ENCODE measurements at places on chromosomes 4 and X. TPM values are rescaled to one million over a fixed set of nuclear protein-coding genes. Genes with fewer than 3 reads are reported as not detected.
A peak's percentile ranks its signal among the peaks of the same experiment; 100 is the strongest.

- DNase-seq, result no peak
These were observed 33.0 kb downstream of the PRKX start for GRCh38 chrX:3680459-3680858.

- no peak for DNase-seq
These were observed 33.8 kb upstream of the SLAIN2 start for GRCh38 chr4:48307528-48307927.

DNA sequence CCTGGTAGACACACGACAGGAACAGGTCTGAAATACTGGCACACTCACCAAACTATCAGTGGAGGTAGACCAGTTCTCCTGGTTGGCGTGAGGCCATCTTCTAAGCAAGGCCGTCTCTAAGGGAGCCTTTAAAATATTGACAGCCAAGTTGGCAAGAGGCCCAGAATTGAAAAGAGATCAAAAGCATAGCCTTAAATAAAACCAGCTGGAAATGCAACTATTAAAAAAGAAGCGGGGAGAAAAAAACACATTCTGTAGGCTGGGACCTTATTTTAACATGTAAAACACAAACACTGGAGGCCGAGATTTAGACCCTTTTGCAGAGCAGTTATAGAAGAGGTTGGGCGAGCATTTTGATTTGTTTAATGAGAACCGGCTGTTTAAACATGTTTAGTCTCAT, 233.0 kb upstream of the CLNK start:
- DNase-seq, result no peak

DNA sequence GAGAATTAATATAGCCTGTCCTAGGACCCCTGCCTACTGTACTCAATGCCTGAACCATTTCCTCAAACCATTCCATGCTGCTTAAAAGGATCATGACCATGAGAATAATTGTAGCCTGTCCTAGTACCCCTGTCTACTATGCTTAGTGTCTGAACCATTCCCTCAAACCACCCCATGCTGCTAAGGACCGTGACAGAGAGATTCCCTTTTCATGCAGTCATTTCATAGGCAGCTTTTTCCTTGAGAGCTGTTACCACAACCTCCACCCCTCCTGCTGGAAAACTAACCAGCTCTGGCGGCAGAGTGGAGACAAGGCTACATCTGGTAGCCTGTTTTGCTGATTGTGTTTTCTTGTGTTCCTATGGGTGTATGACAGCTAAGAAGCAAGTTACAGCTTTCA, 174.9 kb upstream of the SMARCAD1 start:
- DNase-seq, result peak; percentile 36

DNA sequence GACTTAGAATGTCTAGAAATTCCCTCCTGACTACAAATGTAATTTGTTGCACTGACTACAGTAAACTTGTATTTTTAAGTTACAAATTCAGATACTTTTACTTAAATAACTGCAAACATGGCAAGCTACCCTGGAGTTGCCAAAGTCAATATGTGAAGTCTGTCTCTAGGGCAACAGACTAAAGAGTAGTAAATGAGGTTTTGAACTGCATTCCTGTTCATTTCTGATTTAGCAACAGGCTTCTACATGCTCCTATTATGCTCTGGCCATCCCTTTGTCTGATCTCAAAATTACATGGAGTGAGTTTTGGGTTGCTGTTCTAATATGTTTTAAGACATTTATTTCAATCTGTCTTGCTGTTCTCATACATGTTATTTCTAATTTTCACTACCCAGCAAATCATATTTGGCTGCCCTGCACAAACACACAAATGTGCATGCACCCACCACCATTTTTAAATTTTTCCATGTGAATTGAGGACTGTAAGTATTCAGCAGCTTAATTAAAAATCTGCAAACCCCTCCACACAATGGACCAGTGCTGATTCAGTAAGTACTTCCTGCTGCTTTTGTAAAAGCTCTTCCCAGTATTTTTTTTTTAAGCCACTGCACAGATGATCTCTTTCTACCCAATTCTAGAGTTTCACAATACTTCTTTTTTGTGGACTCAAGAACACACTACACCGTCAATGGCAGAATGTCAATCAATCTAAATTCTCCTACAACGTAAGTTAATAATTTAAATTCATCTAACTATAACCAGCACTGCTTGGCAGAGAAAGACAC, 26.7 kb downstream of the SH3RF1 start:
- DNase-seq, result no peak

DNA sequence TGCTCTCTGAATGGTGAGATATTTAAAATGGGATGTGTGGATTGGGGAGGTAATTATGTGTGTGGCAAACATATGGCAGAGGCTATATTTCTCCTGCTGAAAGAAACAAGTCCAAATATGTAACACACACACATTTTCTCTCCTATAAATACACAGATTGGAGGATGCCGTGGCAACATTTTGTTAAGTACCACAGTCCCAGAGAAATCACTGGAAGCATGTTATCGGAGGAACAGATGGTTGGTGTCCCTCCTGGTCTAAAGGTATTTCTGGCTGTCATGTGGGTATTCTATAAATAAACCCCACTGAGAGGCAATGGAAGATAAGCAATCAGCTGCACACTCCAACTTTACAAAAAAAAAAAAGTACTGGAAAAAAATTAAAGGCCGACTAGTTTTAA, 528.3 kb upstream of the BOD1L1 start:
- DNase-seq, result no peak

GRCh38 chr4:89572224-89572858, 264.6 kb downstream of the SNCA start:
- DNase-seq, result no peak

GRCh38 chr4:24594887-24595286, 10.5 kb upstream of the DHX15 start:
- no peak for DNase-seq

GRCh38 chrX:130280901-130281300, 12.2 kb upstream of the ZNF280C start:
- peak; percentile 38 for DNase-seq

GRCh38 chrX:25034889-25035288, 19.1 kb upstream of the ARX start:
- DNase-seq, result no peak

- no peak for DNase-seq
These were observed 727.6 kb upstream of the MAGEB2 start for GRCh38 chrX:29487714-29488113.

DNA sequence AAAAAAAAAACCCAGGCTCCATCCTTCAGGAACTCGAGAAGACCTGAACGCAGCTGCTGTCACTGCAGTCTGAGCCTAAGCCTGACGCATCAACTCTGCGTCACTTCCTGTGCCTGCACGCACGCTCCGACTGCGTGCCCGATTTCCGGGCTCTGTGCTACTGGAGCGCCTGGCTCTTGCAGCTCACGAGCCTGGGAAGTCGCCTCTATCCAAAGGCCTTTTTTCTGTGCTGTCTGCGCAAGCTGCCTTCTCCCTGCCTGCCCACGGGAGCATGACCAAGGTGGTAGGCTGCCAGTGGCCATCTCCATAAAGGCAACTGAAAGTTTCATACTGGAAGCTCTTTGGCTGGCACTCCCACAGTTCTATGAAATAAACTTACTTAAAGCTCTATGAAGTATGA, 9.9 kb upstream of the GASK1B start:
- peak; percentile 30 for DNase-seq

GRCh38 chr4:29304595-29304994, 1415.6 kb upstream of the PCDH7 start:
- no peak for DNase-seq

DNA sequence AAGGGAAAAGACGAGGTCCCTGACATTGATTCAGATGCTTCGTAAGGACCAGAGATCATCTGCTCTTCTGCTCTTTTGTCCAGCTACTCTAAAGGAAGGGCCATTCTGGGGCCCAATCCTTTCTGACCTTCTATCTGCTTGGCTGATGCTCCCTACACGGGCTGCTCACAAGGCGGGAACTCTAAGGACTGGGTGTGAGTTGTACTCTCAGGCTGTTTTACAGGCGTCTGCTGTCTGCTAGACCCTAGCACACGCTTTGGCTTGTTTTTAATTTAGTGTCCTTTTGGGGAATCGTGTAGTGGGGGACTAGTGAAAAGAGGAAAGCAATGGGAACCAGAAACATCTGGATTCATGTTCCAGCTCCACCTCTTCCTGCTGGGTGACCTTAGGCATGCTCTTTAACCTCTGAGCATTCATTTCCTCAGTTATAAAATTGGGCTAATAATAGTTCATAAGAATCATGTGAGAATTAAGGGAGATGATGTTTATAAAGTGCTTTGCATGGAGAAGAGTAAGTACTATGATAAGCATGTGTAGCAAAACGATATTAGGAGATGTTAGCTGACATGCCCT, 53.1 kb downstream of the CASP3 start:
- DNase-seq, result no peak

DNA sequence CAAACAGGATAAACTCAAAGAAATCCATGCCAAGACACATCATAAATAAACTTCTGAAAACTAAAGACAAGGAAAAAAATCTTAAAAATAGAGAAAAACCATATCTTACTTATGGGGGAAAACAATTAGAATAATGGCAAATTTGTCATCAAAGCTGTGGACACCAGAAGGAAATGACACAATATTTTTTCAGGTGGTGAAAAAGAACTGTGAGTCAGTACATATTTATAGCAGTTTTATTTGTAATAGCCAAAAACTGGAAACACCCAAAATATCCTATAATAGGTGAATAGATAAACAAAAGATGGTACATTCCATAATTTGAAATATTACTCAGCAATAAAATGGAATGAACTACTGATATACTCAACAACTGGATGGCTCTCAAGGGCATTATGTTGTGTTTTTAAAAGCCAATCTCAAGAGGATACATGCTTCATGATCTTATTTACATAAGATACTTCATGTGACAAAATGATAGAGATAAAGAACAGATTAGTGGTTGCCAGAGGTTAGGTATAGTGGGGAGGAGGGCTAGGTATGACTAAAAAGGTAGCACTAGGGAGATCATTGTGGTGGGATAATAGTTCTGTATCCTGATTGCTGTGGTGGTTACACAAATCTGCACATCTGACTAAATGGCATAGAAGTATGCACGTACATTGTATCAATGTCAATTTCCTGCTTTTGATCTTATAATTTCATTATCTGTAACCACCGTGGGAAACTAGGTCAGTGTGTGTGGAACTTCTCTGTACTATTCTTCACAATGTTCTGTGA, 191.9 kb downstream of the PPP1R2C start:
- DNase-seq, result no peak

DNA sequence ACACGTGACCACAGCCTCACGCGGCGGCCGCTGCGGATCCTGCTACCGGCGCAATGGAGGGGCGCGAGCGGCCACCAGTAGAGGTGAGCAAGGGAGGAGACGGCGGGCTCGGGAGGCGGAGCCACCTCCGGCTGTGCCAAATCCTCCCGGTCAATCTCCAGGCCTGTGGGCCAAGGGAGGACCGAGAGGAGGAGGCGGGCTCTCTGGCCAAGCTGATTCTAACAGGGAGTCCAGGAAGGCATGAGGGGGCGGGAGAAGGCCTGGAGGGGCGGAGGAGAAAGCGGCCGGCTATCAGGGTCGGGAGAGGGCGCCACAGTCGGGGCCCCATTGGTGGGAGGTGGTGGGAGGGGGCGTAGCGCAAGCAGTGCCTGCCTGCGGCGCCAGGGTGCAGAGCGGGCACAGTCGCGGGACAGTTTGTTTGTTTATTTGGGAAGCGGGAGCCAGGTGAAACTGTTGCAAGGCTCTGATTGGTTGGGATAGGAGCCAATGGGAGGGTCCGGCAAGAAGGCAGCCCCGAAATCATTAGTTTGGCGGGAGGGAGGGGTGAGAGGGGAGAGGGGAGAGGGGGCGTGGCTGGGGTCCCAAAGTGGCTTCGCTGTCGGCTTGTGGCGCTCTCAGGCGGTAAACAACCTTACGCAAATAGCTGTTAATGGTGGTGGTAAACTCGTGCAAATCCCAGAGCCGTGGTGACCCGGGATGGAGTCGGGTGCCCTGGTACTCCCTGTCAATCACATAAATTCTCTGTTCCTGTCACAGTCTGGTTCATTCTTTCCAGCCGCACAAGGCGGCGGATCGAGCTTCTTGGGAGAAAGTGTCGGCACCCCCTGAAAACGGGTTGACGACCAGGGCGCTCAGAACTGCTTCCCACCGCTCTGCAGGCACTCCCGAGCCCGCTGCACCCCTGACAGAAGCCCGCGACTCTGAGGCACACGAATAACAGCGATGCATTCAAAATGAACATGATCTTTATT, at the start of gene IRS4:
Gene IRS4, minus strand, starts transcription at position 55 of the 971 bp plus-strand sequence.
- DNase-seq, result peak; percentile 98

GRCh38 chrX:104391906-104392305, 137.2 kb upstream of the ESX1 start:
- no peak for DNase-seq

- no peak for DNase-seq
These were observed 93.8 kb downstream of the APBB2 start for GRCh38 chr4:41120297-41121217.

DNA sequence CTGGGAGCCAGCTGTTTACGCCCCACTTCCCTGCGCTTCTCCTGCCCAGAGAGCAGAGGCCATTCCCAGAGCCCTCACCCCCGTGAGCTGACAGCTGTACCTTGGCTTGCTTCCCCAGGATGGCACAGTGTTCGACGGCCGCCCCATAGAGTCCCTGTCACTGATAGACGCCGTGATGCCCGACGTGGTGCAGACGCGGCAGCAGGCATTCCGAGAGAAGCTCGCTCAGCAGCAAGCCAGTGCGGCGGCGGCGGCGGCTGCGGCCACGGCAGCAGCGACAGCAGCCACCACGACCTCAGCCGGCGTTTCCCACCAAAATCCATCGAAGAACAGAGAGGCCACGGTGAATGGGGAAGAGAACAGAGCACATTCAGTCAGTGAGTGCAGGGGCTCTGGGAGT, 77.7 kb downstream of the GPR143 start:
- no peak for DNase-seq

DNA sequence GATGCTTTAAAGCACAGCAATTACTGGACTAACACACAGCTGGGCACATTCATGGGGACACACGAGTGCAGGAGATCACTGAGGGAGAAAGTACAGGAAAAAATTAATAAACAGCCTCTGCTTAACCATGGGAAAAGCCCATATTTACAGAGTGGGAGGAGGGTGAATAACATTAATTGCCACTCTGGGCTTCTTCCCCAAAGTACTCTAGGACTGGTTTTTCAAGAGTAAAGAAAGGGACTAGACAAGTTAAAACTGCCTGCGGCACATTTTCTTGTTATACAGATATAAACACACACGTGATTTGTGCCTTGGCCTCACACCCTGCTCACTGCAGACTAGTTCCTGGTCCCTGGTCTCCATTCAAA, 179.7 kb upstream of the TET2 start:
- no peak for DNase-seq

Gene BMP3
- not detected for total RNA-seq

Gene TIGD2
- 10.1 TPM for total RNA-seq

Gene ITIH6
- total RNA-seq, result not detected

Gene SAP30
- 13.5 TPM for total RNA-seq

Gene GABRG1
- total RNA-seq, result 0.11 TPM

Gene CEP44
- total RNA-seq, result 15.3 TPM

Gene MAGEC1
- not detected for total RNA-seq

Gene ATP10D
- total RNA-seq, result 3.8 TPM

Gene MAP7D3
- 15.2 TPM for total RNA-seq

Gene PLK4
- total RNA-seq, result 40.2 TPM

All from H9 (cell line).